ENCODE measurements at places on chromosomes 16 and 17. TPM values are rescaled to one million over a fixed set of nuclear protein-coding genes. Genes with fewer than 3 reads are reported as not detected.
A peak's percentile ranks its signal among the peaks of the same experiment; 100 is the strongest.

The NTN3 gene
- total RNA-seq: not detected

DNA sequence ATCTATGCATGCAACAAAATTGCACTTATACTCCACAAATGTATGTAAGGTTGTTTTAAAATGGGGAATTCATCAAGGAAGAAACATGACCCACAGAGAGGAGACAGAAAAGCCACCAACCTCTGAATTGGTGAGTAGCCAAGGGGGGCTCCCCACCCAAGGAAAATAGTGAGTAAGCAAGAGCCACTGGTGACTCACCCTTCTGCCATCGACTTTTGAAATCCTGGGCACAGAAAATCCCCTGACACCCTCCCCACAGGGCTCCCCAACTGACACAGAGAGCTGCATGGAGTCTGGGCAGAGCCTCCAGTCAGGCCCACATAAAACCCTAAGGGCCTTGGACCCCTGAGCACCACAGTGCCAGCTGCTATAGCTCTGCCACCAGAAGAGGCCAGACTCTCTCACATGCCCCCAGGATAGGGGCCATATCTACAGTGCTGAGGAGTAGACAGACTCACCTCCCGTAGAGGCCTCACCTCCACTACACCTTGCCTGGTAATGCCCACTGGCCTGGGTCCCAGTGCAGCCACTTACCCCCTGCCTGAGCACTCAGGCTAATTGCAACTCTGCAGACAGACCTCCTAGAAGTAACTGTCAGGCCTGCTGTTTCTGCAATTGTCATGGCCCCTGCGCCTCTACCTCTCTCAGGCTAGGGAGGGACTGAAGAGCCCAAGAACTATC, 244.7 kb upstream of the WSB1 start:
- no peak for DNase-seq

- no peak for DNase-seq
These were observed 5.5 kb upstream of the KRT19 start for GRCh38 chr17:41533613-41534012.

The PPY gene
- total RNA-seq: not detected

GRCh38 chr17:27733773-27734172, 66.6 kb downstream of the NOS2 start:
- no peak for DNase-seq

DNA sequence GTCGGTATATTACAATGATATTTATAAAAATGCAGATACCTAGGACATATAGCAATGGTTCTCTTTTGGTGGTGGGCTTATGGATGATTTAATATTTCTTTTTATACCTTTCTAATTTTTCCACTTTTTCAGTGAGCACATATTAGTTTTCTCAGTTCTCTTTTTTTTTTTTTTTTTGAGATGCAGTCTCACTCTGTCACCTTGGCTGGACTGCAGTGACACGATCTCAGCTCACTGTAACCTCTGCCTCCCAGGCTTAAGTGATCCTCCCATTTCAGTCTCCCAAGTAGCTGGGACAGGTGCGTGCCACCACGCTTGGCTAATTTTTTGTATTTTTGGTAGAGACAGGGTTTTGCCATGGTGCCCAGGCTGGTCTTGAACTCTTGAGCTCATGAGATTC, 15.1 kb downstream of the MAP3K14 start:
- no peak for DNase-seq

- DNase-seq: no peak
These were observed 115.0 kb downstream of the MGAT5B start for GRCh38 chr17:76983075-76983775.

GRCh38 chr17:72560303-72561247, 439.8 kb downstream of the SOX9 start:
- peak; percentile 68 for DNase-seq

The SDK2 gene
- 20.0 TPM for total RNA-seq

The SLC9A5 gene
- 4.1 TPM for total RNA-seq

DNA sequence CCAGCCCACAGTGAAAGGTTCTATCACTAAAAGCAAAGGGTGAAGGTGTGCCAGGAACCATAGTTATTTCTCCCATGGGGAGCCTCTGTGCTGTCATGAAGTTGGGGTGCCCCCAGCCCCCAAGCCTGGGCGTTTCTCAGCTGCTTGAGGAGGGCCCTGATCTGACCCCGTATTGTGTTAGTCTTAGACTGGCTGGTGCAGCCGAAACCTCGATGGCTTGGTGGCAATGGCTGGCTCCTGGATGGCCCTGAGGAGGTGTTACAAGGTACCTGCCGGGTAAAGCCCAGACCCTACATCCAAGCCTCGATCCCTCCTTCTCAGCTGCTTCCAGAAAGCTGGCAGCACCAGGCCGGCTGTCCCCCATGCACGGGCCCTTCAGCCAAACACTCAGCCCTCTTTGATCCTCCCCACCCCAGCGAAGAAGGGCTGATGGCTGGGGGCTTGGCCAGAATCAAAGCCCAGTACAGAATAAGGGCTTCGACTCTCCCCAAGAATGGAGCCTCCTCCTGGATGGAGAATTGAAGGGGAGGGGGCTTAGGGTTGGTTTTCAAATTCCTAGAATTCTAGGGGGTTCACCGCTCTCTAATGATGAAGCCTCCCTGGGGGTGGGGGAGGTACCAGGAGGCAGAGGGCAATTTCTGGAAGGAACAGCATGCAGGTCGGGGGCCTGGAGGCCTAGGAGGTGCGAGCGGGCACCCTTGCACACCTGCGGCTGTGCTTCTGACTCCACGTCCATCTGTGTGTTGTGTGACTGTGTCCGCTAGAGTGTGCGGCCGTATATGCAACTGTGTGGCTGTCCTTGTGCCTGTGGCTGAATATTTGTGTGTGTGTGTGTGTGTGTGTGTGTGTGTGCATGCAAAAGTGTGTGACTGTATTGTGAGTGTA, 23.7 kb downstream of the WFDC1 start:
- no peak for DNase-seq

DNA sequence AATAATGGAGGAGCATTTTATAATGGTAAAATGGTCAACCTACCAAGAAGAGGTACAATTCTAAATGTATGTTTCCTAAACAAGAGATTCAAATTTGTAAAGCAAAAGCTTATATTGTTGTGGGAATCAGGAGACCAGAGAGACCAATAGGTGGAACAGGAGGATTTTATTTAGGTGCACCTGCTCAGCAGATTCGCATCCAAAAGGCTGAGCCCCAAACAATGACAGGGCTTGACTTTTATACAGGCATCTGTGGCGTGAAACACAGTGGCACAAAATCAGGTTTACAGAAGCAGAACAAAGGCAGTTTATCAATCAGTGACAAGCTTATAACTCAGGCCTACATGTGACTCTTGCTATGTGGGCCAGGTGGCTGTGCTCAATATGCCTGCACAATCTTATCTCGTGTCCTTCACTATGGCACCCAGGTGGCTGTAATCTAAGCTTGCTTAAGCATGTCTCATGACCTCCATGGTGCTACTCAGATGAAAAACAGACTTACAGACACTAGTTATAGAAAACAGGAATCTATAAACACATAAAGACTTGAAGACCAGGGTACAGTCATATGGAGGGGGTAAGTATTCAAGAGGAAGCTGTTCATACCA, 780.2 kb upstream of the CA10 start:
- no peak for DNase-seq

DNA sequence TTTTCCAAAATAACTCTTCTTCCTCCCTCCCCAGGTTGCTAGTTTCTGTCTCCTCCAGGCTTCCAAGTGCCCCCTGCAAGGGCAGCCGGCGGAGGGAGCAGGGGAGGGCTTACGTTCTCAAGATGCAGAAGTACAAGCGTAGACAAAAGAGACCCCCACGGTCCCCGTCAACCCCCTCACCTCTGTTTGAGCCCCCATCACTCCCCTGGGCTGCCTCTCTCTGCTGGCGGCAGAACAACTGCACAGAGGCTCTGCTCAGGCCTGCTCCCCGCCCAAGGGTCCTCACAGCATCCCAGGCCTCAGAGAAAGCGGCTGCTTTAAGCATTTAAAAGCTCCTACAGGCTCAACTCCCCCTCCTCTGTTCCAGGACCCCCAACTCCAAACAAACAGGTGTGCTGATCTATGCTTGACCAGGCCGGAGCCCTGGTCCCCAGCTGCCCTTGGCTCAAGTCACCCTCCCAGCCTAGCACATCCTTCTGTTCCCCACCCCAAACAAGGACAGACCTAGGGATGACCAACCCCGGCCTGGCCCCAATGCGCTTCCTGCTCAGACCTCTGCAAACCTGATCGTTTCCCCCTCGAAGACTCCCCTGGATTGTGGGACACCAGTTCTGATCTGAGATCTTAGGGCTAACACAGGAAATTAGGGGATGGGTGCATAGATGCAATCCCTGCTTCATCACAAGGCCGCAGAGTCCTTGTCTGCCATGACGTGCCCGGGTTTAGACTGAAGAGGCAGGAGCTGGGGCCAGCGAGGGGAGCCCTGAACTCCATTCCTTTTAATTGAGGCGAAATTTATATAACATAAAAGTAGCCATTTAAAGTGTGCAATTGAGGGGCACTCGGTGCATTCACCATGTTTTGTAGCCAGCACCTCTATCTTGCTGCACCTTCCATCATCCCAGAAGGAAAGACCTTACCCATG, 17.2 kb upstream of the RBFOX3 start:
- no peak for DNase-seq

DNA sequence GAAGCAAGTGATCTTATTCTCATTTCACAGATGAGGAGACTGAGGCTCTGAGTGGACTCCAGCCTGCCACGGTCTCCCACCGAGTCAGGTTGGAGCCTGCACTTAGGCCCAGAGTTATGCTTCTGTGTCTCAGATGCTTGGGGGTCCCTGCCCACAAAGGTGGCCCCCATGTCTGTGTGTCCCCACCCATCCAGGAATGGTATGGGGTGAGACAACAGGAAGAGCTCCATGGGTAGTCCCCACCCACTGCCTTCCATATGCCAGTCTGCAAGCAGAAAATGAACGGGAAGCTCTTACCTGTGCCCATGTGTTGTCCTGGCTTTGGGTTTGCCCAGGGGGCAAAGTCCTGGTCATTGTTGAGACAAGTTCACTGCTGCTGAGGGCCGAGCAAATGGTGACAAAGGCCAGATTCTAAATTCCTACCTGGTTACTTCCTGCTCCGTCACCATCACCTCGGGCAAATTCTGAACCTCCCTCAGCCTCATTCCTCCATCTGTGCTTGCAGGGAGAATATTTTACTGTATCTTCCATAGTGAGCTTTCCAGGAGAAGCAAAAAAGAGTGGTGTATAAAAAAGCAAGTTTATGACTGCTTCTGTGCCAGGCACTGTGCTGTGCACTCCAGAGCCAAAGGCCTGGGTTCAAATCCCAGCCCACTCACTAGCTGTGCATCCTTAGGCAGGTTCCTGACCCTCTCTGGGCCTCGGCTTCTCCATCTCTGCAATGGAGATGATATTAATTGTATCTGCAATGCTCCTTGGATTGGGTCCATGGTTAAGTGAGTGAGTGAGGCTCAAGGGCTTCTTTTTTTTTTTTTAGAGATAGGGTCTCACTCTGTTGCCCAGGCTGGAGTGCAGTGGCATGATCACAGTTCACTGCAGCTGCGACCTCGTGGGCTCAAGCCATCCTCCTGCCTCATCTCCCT, 9.3 kb downstream of the IL4R start:
- no peak for DNase-seq

DNA sequence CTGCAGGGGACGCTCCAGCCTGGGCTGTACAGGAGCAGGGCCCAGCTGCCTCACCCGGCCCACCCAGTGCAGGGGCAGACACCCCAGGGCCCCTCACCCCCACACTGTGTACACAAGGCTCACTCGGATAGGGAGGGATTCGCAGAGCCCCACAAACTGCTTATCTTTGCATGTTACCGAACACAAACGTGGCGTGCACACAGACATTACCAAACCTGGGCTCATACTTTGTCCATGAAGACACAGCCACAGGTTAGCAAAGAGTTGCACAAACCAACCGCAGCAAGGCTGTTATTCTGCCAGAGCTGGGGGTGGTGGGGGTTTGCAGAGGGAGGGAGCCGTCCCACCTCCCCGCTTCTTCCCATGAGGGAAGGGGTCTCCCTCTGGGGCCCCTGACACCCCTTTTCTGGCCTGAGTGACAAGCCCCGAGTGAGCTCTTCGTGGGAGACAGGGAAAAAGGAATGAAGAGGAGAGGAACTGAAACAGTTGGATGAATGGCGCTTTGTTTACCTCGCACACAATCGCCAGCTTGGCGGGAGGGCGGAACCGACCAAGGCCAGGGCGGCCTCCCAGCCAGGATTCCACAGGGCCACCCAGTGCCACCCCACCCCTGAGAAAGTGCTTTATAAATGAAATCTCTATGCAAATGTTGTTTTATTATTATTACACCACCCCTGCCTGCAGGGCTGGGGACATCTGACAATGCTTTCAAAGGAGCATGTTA, 434 bp upstream of the CPSF4L start:
- no peak for DNase-seq

DNA sequence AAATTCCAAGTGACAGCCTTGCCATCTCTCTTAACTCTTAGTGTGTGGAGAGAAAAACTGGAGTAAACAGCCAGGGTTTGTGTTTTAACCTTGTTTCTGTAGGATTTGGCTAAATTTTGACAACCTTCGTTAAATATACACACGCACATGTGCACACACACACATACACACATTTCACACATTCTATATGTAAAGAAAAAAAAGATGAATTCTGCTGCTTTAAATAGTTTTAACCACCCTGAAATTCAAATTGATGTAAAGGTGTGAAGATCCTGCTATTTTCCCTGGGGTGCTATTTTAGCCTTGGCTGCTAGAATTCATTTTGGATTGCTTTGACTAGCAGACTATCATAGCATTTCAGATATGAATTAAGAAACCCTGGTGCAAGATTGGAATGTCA, 191.9 kb downstream of the FTO start:
- no peak for DNase-seq

DNA sequence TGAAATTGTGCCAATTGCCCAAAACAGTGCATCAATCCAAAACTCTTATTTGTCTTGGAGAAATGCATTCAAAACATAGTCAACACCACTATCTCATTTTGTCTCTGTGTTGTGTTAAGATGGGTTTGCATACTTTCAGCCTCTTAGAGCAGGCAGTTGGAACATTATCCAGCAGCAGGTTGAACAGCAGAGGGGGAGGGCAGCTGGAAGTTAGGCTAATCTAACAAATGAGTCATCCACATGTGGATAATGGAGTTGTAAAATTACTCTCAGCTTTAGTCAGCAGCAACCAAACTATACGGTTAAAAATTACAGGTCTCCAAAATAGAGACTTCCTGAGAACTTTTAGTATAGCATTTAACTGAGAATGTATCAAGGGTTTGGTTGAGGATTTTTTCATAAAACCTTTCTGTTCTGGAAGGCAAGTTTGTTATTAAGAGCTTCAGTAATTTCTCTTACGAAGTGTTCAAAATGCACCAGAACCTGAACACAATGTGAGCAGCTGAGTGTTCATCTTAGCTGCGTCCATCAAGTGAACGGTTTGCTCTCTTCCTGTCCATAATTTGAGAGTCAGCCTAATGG, 46.3 kb downstream of the PRKCA start:
- no peak for DNase-seq

The NDUFAB1 gene
- 105 TPM for total RNA-seq

GRCh38 chr16:9159839-9160550, 68.6 kb downstream of the HAPSTR1 start:
- DNase-seq: peak; percentile 47

All from activated CD8-positive, alpha-beta T cell treated with anti-CD3 and anti-CD28 coated beads, Interleukin-2, amount 10 ng/mL, durations not matched to agents 7 days and 5 days (primary cell).